ENCODE measurements at places on chromosomes 3 and 15.

DNA sequence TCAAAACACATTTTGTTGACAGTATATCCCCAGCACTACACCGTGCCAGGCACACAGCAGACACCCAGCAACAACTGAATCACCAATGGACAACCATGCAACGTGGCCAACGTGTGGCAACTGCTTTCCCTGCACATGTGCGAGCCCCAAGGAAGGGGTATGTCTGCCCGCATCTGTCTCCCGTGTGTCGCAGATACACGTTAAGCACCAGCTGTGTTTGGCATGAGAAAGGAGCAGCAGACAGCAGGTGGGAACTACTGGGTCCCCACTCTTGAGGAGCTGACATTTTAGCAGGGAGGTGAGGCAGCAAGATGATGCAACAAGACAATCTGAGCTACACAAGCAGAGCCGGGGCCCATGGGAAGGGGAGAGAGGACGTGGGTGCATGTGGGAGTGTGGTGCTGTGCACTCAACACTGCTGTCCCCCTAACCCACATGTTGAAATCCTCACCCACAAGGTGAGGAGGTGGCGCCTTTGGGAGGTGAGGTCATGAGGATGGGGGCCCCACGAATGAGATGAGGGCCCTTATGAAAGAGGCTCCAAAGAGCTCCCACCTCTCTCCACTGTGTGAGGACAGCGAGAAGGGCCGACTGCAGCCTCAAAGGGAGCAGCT is 56.2 kb downstream of the ROPN1B start:
- no peak for DNase-seq
- no peak overlapping the region for H3K27ac ChIP-seq
- H3K4me3 ChIP-seq: no peak overlapping the region
- no peaks in the 10 kb centered on the region for H3K27me3 ChIP-seq

- H3K4me1 ChIP-seq: peaks cover 23% of the 10 kb centered on the region
- no peak overlapping the region for H3K27ac ChIP-seq
- no peaks in the 10 kb centered on the region for H3K36me3 ChIP-seq
- H3K4me3 ChIP-seq: peak overlapping the region; percentile 92
- no peak for DNase-seq
- no peaks in the 10 kb centered on the region for H3K27me3 ChIP-seq
These were observed 1.5 kb downstream of the TCAIM start for GRCh38 chr3:44340058-44340395.

GRCh38 chr3:193585530-193585929 is 7.5 kb upstream of the OPA1 start:
- H3K4me3 ChIP-seq: no peak overlapping the region
- H3K27ac ChIP-seq: no peak overlapping the region
- no peaks in the 10 kb centered on the region for H3K27me3 ChIP-seq
- no peak for DNase-seq
- no peaks in the 10 kb centered on the region for H3K36me3 ChIP-seq

- H3K4me1 ChIP-seq: peaks cover 18% of the 10 kb centered on the region
- no peaks in the 10 kb centered on the region for H3K27me3 ChIP-seq
- no peak for DNase-seq
- no peaks in the 10 kb centered on the region for H3K36me3 ChIP-seq
These were observed 380.7 kb downstream of the LPP start for GRCh38 chr3:188534633-188535032.

- no peak overlapping the region for H3K27ac ChIP-seq
- no peaks in the 10 kb centered on the region for H3K27me3 ChIP-seq
- no peak for DNase-seq
These were observed 14.7 kb downstream of the RARRES1 start for GRCh38 chr3:158717576-158717975.

- peaks cover 22% of the 10 kb centered on the region for H3K4me1 ChIP-seq
These were observed 116.7 kb upstream of the LPP start for GRCh38 chr3:188037195-188037718.

DNA sequence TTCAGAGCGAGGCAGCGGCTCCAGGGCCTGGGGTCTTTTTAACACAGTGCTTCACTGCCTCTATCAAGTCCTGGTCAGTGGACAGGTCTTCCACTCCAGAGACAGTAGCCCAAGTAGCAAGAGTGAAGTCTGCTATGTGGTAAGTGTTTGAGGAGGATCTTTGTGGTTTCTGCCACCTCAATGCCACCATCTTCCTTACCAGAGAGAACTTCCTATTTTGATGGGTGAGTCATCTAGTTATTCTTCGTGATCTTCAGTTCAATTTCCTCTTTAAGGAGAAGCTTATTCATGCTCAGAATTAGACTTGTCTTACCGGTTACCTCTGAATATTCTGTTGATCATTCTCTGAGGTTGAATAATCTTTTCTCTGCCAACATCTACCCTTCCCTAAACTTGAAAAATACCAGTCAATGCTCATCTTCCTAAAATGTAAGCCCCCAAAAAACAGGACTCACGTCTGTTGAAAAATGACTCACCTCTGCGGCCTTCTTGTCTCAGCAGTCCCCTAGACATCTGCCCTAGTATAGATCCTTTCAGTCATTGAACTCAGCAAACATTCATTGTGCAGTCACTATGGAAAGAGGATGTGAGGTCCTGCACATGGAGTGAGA is 32.2 kb upstream of the BCL6 start:
- no peaks in the 10 kb centered on the region for H3K27me3 ChIP-seq
- peaks cover 26% of the 10 kb centered on the region for H3K4me1 ChIP-seq
- H3K36me3 ChIP-seq: no peaks in the 10 kb centered on the region
- peak; percentile 58 for DNase-seq
- no peak overlapping the region for H3K4me3 ChIP-seq

GRCh38 chr3:8301977-8302735 is 199.5 kb upstream of the LMCD1 start:
- H3K4me3 ChIP-seq: no peak overlapping the region
- no peaks in the 10 kb centered on the region for H3K36me3 ChIP-seq

DNA sequence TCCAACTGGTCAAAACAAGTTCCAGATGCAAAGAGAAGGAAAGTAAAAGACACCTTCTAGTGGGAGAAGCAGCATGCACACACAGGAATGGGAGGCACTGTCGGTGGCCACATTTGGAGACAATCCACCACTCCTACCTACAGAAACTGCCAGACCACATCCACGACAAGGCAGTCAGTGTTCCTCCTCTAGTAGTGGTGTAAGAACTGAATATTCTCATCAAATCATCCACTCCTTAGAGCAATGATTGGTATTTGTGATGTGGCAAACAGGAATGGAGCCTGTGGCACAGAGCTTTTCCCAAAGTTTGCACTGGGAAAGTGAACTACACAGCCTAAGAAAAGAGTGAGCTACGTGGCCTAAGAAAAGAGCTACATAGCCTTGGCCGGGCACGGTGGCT is 5.1 kb upstream of the SPINT1 start:
- no peak overlapping the region for H3K27ac ChIP-seq
- H3K4me1 ChIP-seq: peaks cover 4% of the 10 kb centered on the region
- H3K27me3 ChIP-seq: no peaks in the 10 kb centered on the region
- no peak overlapping the region for H3K4me3 ChIP-seq
- H3K36me3 ChIP-seq: no peaks in the 10 kb centered on the region

GRCh38 chr3:120640231-120640630 is 41.8 kb downstream of the HGD start:
- H3K4me1 ChIP-seq: no peaks in the 10 kb centered on the region
- H3K36me3 ChIP-seq: no peaks in the 10 kb centered on the region
- H3K4me3 ChIP-seq: no peak overlapping the region
- no peaks in the 10 kb centered on the region for H3K27me3 ChIP-seq
- DNase-seq: no peak

DNA sequence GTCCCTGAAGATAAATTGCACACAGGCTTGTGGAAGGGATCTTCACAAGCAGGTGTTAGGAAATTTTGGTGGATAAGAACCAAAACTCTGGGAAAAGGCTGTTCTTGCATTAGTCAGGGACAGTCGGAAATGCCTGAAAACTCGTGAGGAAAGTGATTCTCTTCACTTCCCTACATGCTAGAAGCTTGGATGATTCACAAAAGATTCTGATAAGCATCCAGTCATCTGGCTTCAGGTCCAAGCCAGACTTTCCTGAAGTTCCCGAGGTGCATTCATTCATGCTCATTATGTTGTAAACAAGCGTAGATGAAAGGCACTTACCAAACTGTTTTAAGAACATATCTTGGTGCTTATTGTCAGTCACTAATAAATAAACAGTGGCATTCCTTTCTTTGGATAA is 1028.7 kb downstream of the NTRK3 start:
- no peaks in the 10 kb centered on the region for H3K36me3 ChIP-seq
- H3K4me3 ChIP-seq: no peak overlapping the region
- no peaks in the 10 kb centered on the region for H3K27me3 ChIP-seq
- no peaks in the 10 kb centered on the region for H3K4me1 ChIP-seq
- DNase-seq: no peak
- H3K27ac ChIP-seq: no peak overlapping the region

- H3K36me3 ChIP-seq: no peaks in the 10 kb centered on the region
- no peak overlapping the region for H3K27ac ChIP-seq
- peaks cover 7% of the 10 kb centered on the region for H3K4me1 ChIP-seq
- H3K4me3 ChIP-seq: no peak overlapping the region
These were observed 28.0 kb upstream of the VGLL4 start for GRCh38 chr3:11671648-11672100.
